Activated CD4-positive, alpha-beta T cell treated with anti-CD3 and anti-CD28 coated beads, Interleukin-2, amount 10 ng/mL, durations not matched to agents 24 days and 14 days (primary cell): ENCODE measurements at places on chromosomes 12 and 14.

GRCh38 chr12:81809829-81810595, 50.9 kb upstream of the PPFIA2 start:
- no peak for DNase-seq

DNA sequence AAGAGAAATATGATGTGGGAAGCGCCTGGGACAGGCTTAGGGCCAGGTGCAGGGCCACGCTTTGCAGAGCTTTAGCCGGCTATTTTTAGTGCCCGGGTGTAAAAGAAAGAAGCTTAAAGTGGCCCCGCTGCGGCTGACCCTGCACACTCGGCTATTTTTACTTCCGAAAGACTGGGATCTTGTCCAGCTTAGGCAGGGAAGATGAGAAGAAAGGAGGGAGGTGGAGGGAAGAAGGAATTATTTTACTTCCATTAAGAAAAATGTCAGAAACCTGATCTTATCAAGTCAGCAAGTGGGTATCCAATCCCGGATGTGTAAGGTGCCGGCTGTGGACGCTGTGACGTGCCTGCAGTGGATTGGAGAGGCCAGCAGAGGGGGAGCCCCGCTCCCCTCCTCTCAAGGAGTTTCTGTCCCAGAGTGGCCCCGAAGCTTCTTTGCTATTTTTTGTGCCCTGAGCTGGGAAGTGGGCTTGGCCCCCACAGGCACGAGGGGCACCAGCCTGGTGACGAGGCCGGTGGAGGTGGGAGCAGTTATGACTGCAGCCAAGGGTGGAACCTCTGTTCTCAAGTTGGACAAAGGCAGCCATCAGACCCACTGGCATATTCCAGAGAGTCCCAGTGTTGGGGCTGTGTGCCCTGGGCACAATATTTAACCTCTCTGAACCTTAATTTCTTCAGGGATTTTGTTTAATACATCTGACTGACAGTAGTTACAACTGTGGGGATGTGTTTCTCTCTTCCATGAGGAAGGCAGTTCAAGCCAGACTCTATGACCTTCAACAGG, 97.7 kb downstream of the ESRRB start:
- DNase-seq = no peak

DNA sequence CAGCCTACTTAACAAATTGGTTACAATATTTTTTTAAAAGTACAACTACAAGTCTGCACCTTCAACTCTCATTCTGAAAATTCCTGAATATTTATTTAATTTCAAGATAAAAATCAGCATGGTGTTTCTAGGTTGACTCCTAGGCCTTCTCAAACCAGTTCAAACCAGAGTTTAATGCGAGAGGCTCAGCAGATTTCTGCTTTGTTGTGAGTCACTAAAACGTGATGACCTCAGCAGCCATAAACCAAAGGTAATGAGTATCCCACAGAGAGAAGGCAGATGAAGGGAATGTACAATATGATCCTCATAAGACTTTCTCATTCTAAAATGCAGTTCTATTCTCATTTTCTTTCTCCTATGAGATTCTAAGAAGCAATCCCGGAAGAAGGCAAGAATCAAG, 1.5 kb downstream of the PRDM4 start:
- peak; percentile 73 for DNase-seq

DNA sequence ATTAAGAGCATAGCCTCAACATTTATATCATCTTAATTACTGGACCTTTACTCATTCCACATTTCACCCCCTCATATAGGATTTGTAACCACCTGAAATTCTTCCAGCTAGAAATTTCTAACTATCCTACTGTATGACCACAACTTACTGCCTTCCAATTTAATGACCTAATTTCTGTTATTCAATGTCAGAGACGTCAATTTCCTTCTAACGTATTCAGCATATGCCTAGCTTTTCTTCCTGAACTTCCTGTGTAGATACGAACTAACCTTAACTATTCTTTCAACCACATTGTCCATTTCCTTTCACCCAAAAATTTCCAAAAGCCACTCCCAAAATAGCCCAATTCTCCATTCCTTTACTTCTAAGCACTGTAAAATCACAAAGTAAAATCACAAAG, 108.0 kb downstream of the EEA1 start:
- DNase-seq = no peak

GRCh38 chr14:27164139-27164538, 566.3 kb upstream of the NOVA1 start:
- DNase-seq = no peak

- no peak for DNase-seq
Observed at GRCh38 chr12:45416126-45416525, 200.2 kb downstream of the ANO6 start.

DNA sequence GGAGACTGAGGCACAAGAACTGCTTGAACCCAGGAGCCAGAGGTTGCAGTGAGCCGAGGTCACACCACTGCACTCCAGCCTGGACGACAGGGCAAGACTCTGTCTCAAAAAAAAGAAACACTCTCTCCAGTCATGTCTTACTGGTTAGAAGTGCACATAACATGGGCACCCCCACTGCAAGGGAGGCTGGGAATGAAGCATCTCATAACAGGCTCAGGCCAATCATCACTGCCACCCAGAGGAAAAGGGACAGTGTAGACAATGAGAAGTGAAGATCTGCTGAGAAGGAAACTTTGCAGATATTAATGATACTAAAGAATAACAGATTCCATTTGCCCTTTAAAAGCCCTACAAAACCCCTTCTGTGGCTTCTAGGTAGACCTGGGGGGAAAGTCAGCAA, 66.9 kb downstream of the ITPK1 start:
- DNase-seq = no peak
